Neural crest cell (in vitro differentiated cells): ENCODE measurements at places on chromosomes 6 and 20.
A peak's percentile ranks its signal among the peaks of the same experiment; 100 is the strongest.

GRCh38 chr6:132007474-132008190 lies 56.5 kb upstream of the CCN2 start:
- DNase-seq, result no peak

DNA sequence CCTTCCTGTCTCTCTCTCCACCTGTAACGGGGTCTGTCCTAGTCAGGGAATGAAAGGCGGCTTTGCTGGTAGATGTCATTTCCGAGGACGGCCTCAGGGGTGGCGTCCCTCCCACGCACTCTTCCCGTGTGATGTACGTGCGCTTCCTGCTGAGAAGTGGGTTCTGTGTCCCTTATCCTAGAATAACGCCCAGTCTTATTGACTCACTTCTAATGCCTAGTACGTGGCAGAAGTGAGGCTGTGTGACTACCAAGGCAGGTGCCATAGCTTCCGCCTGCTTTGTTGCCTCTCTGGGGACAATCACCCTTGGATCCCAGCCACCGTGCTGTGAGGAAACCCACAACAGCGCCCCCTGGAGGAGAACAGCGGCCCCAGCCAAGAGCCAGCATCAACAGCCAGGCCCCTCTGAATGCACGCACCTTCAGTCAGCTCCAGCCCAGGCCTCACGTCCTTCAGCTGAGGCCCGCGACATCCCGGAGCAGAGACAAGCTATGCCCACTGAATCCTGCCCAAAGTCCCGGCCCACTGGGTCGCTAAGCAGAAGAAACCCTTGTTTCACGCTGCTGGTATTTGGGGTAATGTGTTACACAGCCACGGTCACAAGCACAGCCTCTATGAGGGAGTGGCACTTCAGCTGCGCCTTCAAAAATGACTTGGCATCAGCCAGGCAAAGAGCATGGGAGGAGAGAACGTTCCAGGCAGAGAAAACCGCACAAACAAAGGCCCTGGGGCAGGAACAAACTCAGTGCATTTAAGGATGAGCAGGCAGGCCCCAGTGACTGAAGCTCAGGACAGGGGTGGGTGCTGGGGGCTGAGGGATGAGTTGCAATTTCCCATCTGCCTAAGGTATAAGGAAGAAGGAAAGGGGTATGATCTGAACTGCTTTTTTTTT lies 224.2 kb downstream of the NFATC2 start:
- peak; percentile 82 for DNase-seq

DNA sequence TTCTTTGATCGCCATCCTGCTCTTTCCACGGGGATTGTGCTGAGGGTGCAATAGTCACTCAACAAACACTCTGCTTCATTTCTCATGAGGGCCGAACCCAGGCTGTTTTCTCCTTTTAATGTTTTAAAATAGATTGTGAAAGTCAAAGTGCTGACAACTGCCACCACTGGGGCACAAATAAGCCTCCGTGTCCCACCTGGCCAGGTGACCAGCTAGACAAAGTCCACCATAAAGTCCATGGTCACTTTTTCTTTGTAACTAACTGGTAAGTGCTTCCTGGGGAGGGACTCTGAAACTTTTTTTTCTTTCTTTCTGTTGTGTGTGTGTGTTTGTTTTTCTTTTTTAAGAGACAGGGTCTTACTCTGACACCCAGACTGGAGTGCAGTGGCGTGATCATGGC lies 219.8 kb downstream of the LY86 start:
- no peak for DNase-seq

DNA sequence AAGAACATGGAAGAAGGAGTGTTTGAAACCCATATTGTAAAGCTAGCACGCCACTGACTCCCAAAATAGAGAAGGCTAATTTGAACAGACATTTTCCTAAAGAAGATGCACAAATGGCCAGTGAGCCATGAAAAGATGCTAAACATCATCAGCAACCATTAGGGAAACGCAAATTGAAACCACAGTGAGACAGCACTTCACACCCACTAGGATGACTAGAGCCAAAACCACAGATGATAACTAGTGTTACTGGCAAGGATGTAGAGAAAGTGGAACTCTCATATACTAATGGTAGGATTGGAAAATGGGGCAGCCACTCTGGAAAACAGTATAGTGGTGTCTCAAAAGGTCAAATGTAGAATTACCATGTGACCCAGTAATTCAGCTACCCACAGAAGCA lies 58.2 kb downstream of the BMP7 start:
- DNase-seq, result no peak

DNA sequence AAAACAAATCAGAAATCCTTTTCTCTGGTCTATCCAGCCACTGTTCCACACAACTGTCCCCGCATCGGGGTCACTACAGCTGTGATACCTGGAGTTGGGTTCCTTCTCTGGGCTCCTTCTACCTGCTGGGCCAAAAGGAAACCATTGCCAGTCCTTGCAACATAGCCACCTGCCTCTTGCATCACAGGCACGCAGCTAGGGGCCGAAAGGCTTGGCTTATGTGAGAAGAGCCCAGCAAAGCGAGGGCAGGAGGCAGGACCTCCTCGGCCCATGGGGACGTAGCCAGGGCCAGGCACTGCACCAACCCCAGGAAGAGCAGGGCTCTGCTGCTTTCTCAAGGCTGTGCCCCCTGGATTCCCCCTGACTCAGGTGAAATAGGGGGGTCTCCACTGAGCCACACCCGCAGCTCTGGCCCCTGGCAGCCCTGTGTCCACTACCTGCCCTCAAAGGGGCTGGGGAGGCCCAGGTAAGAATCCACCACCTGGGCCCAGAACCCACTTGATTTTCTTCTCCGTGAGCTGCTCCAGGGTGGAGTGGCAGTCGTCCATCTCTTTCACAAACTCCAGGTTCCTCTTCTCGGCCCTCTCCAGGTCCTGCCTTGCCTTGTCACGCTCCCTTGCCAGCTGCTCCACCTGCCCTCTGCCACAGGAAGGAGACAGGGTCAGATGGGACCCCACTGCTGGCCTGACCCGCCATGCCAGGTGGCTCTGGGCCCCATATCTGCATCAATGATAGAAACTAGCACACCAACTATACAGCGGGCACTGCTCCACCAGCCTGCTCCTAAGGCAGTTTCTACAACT lies 88.9 kb downstream of the GINS1 start:
- DNase-seq, result no peak

DNA sequence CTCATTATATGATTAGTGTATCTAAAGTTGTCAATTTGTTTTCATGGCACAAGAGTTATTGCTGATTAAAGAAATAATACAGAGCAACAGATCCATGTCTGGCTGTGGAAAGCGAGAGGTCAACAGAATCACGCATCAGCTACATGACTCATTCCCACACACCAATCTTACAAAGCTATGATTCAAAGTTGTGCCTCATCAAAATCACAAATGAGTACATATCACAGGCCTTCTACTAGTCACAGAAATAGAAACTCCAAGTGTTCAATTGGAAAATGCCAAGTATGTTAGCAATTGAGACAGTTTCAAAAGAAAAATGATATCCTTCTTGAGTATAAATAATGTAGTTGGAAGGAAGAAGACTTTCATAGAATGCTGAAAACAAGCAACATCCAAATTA lies 57.8 kb upstream of the NKAIN2 start:
- no peak for DNase-seq

- no peak for DNase-seq
Measured at GRCh38 chr6:94144807-94145206, 725.4 kb upstream of the EPHA7 start.

- DNase-seq, result no peak
Measured at GRCh38 chr6:11163932-11164331, 52.4 kb upstream of the ERVFRD-1 start.

- no peak for DNase-seq
Measured at GRCh38 chr6:29516108-29516507, 28.4 kb upstream of the MAS1L start.

GRCh38 chr6:134768931-134769330 lies 181.0 kb downstream of the ALDH8A1 start:
- no peak for DNase-seq

DNA sequence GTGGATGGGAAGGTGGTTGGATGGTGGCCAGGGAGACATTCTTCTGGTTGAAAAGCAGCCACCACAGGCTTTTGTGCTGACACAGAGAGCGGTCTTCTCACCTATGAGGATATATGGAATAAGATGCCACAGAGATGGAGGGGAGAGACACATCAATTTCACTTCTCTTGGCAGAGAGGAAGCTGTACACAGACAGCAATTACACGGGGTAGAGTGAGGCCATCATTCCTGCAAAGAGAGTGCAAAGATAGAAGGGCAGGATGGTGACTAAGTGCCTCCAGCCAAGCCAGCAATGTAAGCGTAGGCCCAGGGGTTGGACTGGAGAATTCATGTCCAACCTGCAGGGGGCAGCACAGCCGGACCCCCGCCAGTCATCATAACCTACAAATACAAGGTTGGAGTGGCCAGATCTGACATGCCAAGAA lies 56.4 kb downstream of the NRN1 start:
- DNase-seq, result no peak

DNA sequence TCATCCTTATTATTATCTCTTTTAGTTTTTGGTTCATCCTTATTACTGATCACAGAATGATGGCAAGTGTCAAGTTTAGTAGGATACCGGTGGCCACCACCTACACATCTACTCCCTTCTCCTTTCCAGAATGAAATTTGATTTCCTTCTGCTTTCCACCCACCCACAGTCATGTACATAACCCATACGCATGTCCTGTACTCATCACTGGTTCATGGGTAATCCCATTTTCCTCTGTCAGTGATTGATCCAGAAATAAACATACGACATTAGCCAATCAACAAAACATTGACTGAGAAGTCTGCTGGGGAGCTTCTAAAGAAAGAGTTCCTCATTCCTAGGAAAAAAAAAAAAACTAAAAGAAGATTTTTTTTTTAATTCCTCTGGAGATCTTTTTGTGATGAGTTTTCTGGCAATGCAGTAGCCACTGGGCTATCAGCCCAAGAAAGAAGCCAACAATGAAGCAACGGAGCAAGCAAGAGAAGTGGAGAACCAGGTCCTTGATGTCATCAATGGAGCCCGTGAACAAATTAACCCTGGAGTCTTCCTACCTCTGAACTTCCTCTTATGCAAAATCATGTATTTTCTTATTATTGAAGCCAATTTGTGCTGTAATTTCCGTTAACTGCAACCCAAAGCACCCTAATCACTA lies 127.8 kb downstream of the TASP1 start:
- no peak for DNase-seq

DNA sequence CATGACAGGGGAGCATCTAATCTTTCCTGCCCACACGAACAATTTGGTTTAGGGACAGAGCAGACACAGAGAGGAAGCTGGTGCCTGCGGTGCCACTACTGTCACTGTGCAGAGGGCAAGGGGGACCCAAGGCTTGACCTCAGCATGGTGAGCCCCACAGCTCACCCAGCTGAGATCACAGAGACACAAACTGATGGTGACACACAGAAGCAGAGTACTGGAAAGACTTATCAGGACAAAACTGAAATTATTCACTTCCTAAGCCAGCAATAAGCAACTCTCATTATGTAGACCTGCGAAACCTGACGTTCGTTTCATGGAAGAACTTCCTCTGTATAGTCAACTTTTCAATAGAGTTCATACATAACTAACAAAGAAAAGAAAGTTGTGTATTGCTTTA lies 86.1 kb downstream of the HUS1B start:
- DNase-seq, result no peak

- no peak for DNase-seq
Measured at GRCh38 chr6:52377538-52378221, 15.7 kb downstream of the PAQR8 start.

DNA sequence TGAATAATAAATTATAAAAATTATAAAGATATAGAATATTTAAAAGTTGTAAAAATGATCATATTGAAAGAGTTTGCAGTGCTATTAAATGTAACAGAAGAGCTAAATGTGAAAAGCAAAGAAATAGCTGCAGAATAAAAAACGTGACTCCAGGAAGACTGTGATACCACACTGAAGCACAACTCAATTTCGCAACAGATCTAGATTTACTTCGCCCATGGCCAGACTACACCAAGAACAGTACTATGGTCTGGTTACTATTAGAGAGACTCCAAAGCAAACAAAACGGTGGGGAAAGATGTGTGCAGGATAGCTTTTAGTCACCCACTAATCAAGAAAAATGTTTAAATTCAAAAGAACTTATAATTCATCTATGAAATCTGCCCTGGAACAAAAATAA lies 1.9 kb downstream of the CHD6 start:
- DNase-seq, result no peak

GRCh38 chr20:17648791-17649730 lies 33.0 kb downstream of the RRBP1 start:
- no peak for DNase-seq
